ENCODE measurements at places on chromosomes 11 and 22.
A peak's percentile ranks its signal among the peaks of the same experiment; 100 is the strongest.

DNA sequence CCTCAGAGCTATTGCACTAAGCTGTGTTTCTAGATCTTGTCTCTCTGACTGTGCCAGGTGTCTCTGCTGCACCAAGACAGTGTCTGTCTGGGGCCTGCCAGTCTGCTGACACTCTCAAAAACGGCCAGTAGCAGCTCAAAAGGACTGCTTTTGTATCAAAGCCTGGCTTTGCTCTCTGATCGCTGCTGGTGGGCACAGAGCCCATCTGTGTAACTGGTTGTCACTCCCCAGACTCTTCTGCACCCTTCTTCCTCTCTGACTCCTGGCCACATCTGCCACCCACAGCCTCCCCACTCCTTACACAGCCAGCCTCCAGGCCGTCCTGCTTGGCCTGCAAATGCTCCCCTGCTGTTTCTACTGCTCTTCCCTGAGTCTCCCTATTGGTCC, 26.5 kb downstream of the MED15 start:
- no peak for DNase-seq

DNA sequence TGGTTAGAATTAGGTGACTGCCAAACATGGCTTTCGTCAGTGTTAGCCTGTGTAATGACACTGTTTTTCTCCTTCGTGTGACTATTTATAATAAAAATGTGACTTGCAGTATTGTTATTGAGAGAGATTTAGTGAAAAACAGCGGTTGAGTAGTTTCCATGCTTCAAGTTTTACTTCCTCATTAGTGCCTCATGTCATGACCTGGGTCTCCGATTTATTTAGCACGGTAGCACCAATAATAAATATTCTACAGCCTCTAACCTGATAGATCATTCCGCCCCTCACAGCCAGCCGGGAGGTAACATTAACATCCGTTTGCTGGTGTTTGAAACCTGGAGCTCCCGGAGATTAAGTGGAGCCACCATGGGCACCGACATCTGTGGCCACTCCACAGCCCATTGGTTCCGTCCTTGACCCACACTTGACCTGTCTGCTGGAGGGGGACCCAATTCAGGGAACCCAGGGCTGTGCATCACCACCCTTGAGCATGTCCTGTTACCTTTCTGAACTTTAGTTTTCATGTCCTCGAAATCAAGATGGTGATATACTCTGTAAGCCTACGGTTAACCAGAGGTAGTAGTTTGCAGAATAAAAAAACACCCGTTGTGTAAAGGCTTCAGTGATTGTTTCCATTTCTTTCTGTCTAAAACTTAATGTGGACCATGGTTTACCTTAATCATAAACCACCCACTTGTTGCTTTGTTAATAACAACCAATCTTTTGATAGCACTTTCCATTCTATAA, 104.1 kb downstream of the ATXN10 start:
- DNase-seq: no peak

- no peak for DNase-seq
Measured at GRCh38 chr11:116503216-116504160, 269.3 kb downstream of the BUD13 start.

- peak; percentile 62 for DNase-seq
Measured at GRCh38 chr11:16785520-16786128, 47.2 kb downstream of the C11orf58 start.

DNA sequence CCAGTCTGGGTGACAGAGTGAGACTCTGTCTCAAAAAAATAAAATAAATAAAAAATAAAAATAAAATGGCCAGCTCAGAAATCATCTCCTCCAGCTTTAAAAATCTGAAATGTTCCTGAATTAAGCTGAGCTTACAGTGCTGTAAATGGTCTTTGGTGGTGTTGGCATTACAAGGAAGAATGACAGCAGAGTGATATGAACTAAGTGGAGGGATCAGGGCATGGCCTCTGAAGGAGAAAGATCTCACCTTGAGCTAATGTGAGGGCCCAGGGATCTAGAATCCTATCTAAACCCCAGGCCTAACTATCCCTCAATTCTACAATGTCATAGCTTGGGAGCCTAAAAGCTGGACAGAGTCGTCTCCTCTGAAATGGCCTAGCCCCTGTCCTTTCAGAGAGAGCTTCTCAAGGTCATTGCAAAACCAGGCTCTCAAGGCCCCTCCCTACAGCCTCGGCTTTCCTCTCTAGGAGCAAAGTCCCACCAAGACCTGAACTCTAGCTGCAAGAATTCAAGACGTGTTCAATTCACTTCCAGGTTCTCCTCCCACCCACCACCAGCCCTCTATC, 345.4 kb downstream of the BUD13 start:
- no peak for DNase-seq

- no peak for DNase-seq
Measured at GRCh38 chr22:30205281-30206115, 41.1 kb downstream of the LIF start.

DNA sequence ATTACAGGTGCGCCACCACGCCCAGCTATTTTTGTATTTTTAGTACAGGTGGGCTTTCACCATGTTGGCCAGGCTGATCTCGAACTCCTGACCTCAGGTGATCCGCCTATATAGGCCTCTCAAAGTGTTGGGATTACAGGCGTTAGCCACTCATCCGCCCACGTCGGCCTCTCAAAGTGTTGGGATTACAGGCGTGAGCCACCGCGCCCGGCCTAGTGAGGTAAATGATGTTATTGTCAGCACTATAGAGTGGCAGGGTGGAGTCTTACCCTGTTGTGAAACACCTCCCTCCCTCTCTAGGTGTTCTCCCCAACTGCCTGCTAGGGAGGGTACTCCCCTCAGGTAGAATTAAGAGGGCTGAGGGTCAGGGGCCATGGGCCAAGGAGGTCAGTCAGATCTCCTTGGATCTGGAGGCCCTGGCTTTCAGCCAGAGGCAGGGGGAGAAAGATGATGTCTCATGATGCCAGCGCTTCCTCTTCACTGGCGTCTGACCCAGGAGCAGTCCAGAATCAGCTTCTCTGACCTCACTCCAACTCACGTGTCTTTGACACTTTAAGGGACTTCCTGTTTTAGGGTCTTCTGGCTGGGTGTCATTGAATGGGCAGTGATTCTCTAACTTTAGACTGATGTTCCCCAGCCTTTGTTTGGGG, 2.0 kb downstream of the GGA1 start:
- no peak for DNase-seq

DNA sequence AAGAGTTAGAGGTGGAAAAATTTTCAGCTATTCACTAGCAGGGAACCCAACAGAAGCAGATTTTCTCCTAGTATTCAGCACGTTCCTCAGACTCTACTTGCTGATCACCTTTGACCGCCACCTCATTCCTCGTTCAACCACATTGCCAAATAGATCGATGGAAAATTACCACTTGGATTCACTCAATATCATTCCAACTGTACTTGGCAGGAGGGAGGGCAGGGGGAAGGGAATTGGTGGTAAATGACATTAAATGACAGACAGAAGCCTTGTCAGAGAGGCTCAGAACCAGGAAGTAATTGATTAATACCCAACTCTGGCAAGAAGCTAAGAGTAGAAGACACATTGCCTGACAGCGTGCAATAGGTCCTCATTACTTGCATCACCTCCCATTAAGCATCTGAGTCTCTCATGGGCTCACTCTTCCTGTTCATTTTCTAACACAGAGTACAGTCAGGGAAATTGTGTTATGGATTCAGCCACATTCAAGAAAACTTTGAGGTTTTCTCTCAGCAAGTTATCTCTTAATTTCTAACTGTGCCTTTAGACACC, 240.5 kb upstream of the FAT3 start:
- no peak for DNase-seq

GRCh38 chr22:35586771-35587170, 30.4 kb downstream of the MB start:
- DNase-seq: no peak

DNA sequence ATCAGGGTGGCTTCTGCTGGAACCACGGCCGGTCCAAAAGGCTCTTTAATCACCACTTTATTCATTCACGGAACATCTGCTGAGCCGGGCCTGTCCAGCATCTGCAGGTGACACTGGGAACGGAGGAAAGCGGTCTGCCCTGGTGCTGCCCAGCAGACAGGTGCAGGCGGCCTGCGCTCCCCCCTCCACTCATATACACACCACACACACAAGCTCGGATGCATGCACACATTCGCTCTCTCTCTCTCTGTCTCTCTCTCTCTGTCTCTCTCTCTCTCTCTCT, 736.9 kb downstream of the BRD1 start:
- no peak for DNase-seq

GRCh38 chr11:83238111-83238510, 44.6 kb downstream of the ANKRD42 start:
- DNase-seq: no peak

DNA sequence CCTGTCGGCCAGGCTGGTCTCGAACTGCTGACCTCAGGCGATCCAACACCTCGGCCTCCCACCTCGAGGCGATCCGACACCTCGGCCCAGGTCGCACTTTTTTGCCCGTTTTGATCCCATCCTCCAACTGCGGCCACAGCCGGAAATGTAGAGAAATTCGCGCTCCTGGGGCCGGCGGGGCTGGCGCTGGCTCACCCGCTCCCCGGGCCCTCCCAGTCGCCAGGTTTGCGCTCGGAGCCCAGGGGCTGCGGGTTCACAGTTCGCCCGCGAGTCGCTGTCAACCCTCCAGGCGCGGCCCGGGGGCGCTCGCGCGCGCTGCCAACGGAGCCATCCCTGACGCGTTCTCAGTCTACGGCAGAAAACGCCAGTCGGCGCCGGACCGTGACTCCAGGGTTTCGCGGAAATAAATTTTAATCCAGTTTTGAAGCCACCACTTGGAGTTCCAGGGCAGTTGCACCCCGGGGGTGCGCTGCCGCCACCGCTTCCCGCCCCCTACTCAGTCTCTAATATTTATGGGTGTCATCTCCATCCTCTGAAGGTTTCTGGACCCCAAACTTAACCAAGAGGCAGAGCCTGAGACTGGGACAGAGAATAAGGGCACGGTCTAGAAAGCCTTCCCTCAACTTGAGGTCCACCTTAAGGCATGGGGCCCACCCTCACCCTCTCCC, 1.5 kb upstream of the KLHDC7B start:
- DNase-seq: no peak

DNA sequence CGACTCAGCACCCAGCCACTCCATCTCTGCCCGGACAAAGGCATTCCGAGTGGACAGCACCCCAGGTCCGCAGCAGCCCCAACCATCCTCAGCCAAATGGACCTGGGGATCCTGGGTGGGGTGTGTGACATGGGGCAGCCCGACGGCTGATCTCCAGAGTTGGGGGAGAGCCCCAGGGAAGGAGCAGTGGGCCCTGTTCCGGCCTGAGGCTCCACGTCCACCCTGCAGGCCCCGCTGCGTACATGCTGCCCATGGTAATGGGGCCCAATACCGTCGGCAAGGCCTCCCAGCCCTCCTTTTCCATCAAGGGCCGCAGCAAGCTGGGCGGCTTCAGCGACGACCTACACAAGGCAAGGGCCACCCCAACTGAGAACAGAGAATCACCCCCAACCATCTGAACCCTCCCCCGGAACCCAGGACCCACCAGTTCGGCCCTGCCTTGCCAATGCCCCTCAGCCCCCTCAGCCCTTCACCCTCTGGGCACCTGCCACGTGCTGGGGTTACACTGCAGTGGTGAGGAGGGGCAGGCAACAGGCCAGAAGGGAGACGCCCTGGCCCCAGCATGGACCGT, 5.4 kb downstream of the SCGB1C1 start:
- no peak for DNase-seq

- DNase-seq: no peak
Measured at GRCh38 chr11:27388001-27388400, 25.0 kb upstream of the CCDC34 start.

- DNase-seq: no peak
Measured at GRCh38 chr11:64859542-64860414, 15.3 kb upstream of the CDC42BPG start.

GRCh38 chr22:46697811-46698515, 40.1 kb downstream of the CERK start:
- DNase-seq: no peak

- DNase-seq: no peak
Measured at GRCh38 chr22:17486313-17486712, 77.0 kb upstream of the SLC25A18 start.

GRCh38 chr11:131824771-131825170, 454.4 kb downstream of the NTM start:
- no peak for DNase-seq

- no peak for DNase-seq
Measured at GRCh38 chr22:27982630-27983180, 63.6 kb upstream of the PITPNB start.

GRCh38 chr22:46456818-46457163, 80.6 kb downstream of the CELSR1 start:
- DNase-seq: no peak

GRCh38 chr11:47854667-47855066, 6.5 kb upstream of the NUP160 start:
- no peak for DNase-seq

DNA sequence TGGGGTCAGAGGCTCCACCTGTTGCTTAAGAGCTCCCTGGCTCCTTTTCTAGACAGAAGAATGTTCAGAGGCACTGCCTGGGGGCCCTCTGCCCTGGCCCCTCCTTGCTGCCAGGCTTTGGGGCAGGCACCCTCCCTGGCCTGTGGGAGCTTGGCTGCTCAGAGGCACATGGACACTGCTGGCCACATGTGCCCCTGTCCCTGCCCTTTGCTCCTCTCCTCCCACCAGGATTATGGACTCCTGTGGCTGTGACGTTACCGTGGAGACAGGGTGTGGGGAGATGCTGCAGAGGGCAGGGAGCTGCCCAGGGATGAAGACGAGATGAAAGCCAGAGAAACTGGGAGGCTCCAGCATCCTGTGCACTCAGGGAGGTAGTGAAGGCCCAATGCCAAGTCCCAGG, 14.7 kb downstream of the DRD2 start:
- no peak for DNase-seq

DNA sequence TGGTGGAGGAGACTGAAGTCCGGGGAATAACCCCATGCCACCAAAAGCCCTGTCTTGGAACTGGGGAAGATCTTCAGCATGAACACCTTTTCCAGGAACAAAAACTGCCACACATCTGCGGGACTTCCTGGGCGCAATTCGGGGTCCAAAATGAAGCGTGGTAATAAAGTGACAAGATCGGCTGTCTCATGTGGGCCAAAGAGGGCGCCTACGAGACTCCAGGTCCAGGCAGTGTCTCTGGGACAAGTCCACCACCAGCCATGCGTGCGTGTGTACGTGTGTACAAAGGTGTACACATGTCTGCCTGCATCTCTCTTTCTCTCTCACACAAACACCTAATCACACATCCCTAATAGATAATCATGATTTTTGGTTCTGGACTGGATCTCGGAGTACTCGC, 8.9 kb upstream of the MYBPC3 start:
- DNase-seq: no peak

- DNase-seq: no peak
Measured at GRCh38 chr11:71495286-71496230, 31.5 kb upstream of the KRTAP5-7 start.

DNA sequence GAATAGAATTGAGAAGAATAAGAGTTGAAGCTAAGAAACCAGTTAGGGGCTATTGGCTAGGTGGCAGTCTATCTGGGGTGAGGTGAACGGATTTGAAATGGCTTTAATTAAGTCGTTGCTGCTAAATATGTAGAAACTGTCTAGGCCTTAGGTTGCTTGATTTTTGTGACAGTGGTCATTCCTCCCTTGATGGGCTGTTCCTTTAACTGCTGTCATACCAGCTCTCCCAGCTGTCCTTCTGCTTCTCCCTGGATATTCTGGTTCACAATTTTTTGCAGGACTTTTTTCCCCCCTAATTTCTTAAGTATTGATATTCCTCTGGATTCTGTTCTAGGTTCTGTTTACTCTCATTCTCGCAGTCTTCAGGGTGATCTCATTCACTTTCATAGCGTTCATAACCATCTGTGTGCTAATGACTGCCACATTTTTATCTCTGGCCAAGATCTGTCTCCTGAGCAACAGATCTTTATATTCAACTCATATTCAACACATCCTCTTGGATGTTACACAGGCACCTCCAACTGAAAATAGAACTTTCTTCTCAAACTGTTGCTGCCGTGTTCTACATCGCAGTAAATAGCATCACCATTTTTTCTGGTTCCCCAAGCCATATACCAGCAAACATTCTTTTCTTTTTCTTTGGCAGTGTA, 134.1 kb downstream of the UVRAG start:
- no peak for DNase-seq

Measured in NCI-H1105 treated with DMSO at 0.1 percent for 48 hours (cell line).